ENCODE measurements at places on chromosomes 4 and X. TPM values are rescaled to one million over a fixed set of nuclear protein-coding genes. Genes with fewer than 3 reads are reported as not detected.

DNA sequence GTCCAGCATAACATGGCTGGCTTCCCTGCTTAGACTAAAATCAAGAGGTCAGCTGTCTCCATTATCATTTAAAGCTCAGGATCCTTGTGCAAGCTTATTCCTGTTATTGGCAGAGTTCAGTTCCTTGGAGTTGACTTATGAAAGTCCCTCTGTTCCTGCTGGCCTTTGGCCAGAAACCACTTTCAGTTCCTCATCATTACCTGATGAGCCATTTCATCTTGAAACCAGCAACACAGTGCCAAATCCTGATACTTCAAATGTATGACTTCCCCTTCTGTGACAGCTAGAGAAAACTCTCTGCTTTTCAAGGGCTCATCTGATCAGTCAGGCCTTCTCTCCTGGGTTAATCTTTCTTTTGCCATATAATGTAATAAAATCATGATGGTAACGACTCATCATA is 110.6 kb upstream of the FSTL5 start:
- H3K27me3 ChIP-seq: no peaks in the 10 kb centered on the region
- no peaks in the 10 kb centered on the region for H3K36me3 ChIP-seq
- H3K4me3 ChIP-seq: no peak overlapping the region
- no peaks in the 10 kb centered on the region for H3K4me1 ChIP-seq

- peaks cover 27% of the 10 kb centered on the region for H3K4me1 ChIP-seq
- no peaks in the 10 kb centered on the region for H3K27me3 ChIP-seq
Observed at GRCh38 chrX:19678941-19679340, 163.6 kb upstream of the MAP3K15 start.

DNA sequence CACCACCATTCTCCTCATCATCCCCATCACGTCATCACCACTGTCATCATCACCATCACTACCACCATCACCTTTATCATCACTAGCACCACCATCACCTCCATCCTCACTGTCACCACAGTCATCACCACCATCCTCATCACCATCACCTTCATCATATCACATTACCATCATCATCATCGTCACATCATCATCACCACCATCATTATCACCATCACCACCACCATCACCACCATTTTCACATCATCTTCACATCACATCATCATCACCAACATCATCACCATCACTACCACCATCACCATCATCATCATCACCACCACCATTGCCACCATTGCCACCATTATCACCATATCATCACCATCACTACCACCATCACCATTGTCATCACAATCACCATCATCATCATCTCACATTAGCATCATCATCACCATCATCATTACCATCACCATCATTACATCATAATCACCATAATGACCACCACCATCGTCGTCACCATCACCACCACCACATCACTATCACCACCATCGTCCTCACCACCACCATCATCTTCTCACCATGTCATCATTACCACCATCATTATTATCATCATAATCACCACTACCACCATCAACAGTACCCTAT is 46.3 kb upstream of the NKX1-1 start:
- peaks cover 28% of the 10 kb centered on the region for H3K36me3 ChIP-seq
- no peak for DNase-seq
- peaks cover 8% of the 10 kb centered on the region for H3K4me1 ChIP-seq
- no peak overlapping the region for H3K27ac ChIP-seq

GRCh38 chrX:71181558-71181909 is 36.9 kb downstream of the NLGN3 start:
- H3K36me3 ChIP-seq: no peaks in the 10 kb centered on the region
- H3K4me3 ChIP-seq: peak overlapping the region; percentile 73
- DNase-seq: no peak
- H3K27ac ChIP-seq: peak overlapping the region; percentile 98

GRCh38 chr4:81472281-81473182 is 825 bp upstream of the RASGEF1B start:
- no peaks in the 10 kb centered on the region for H3K36me3 ChIP-seq
- peaks cover 30% of the 10 kb centered on the region for H3K4me1 ChIP-seq
- H3K27ac ChIP-seq: peak overlapping the region; percentile 76
- peak; percentile 21 for DNase-seq

- no peak for DNase-seq
- peaks cover 4% of the 10 kb centered on the region for H3K36me3 ChIP-seq
- no peak overlapping the region for H3K27ac ChIP-seq
- H3K4me1 ChIP-seq: peaks cover 5% of the 10 kb centered on the region
- no peaks in the 10 kb centered on the region for H3K27me3 ChIP-seq
Observed at GRCh38 chrX:111123125-111123524, 27.1 kb downstream of the PAK3 start.

GRCh38 chr4:126592088-126592487 is 1040.7 kb upstream of the INTU start:
- no peaks in the 10 kb centered on the region for H3K4me1 ChIP-seq
- H3K36me3 ChIP-seq: no peaks in the 10 kb centered on the region
- DNase-seq: no peak
- no peak overlapping the region for H3K4me3 ChIP-seq
- H3K27me3 ChIP-seq: no peaks in the 10 kb centered on the region

- H3K27ac ChIP-seq: no peak overlapping the region
- H3K4me1 ChIP-seq: peaks cover 9% of the 10 kb centered on the region
- peak; percentile 66 for DNase-seq
- peaks cover 3% of the 10 kb centered on the region for H3K36me3 ChIP-seq
- H3K4me3 ChIP-seq: no peak overlapping the region
Observed at GRCh38 chr4:22129454-22130029, 181.0 kb upstream of the KCNIP4 start.

GRCh38 chrX:122586831-122587230 is 597.2 kb upstream of the GRIA3 start:
- H3K27me3 ChIP-seq: no peaks in the 10 kb centered on the region
- no peak for DNase-seq
- no peaks in the 10 kb centered on the region for H3K36me3 ChIP-seq
- H3K4me1 ChIP-seq: peaks cover 13% of the 10 kb centered on the region
- no peak overlapping the region for H3K27ac ChIP-seq
- no peak overlapping the region for H3K4me3 ChIP-seq

Gene EDA2R
- total RNA-seq: 11.9 TPM

Gene PABPC1L2B
- total RNA-seq: 1.7 TPM

GRCh38 chr4:22463179-22463578 is 52.7 kb downstream of the ADGRA3 start:
- no peak overlapping the region for H3K27ac ChIP-seq
- DNase-seq: peak; percentile 33
- H3K27me3 ChIP-seq: no peaks in the 10 kb centered on the region
- no peak overlapping the region for H3K4me3 ChIP-seq
- peaks cover 37% of the 10 kb centered on the region for H3K4me1 ChIP-seq

DNA sequence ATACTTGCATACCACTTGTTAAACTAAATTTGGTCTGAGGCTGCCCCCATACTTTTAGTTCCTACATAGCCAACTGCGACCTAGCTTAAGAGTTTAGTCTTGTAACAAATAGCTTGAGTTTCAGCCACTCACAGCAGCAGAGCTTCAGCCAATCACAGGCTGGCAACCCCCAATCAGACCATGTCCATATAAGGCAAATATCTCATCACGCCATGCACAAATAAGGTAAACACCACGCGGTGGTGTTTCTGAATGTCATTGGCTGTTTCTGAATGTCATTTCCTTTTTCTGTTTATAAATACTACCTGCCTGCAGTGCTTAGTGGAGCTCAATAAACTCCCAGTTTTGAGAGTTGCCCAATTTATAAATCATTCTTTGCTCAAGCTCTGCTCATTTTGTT is 143.1 kb upstream of the MAD2L1 start:
- no peak overlapping the region for H3K4me3 ChIP-seq
- no peaks in the 10 kb centered on the region for H3K4me1 ChIP-seq
- no peak overlapping the region for H3K27ac ChIP-seq
- no peak for DNase-seq
- H3K36me3 ChIP-seq: no peaks in the 10 kb centered on the region
- H3K27me3 ChIP-seq: no peaks in the 10 kb centered on the region

Gene HSD17B13
- total RNA-seq: 0.25 TPM

DNA sequence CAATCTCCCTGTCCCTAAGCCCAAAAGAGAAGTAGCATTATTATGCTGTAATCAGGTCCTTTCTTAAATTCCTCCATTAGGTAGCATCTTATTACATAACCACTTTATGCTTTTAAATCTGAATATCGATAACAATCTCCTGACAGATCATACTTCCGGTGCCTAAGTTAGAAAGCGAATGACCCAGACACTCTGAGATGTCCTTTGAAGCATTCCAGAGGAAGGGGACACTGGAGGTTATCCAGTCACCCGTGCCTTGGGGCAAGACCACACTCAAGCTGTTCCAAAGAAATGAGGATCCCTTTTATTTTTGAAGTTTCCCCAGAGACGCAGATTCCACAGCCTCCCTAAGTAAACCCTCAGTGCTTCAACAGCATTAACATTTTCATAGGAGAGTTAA is 125.7 kb downstream of the PALLD start:
- no peaks in the 10 kb centered on the region for H3K36me3 ChIP-seq
- H3K4me1 ChIP-seq: peaks cover 19% of the 10 kb centered on the region
- no peaks in the 10 kb centered on the region for H3K27me3 ChIP-seq
- H3K27ac ChIP-seq: no peak overlapping the region

DNA sequence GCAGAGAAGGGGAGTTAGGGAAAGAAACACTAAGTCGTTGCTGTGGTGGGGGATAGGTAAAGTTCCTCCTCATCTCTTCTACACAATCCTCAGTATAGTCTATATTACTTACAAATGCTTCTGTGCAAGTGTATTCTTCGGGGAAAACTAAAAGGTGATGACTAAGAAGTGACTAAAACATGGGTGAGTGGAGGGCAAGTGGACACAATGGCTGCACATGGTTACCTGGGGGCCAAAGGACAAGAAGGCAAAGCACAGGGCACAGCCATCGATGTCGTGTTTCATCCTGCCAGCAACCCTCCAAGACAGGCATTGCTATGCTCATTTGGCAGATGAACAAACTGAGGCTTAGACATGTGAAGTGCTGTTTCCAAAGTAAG is 35.5 kb upstream of the CCKAR start:
- no peak overlapping the region for H3K27ac ChIP-seq
- no peaks in the 10 kb centered on the region for H3K36me3 ChIP-seq
- no peaks in the 10 kb centered on the region for H3K27me3 ChIP-seq
- DNase-seq: no peak
- H3K4me1 ChIP-seq: peaks cover 14% of the 10 kb centered on the region
- H3K4me3 ChIP-seq: no peak overlapping the region

DNA sequence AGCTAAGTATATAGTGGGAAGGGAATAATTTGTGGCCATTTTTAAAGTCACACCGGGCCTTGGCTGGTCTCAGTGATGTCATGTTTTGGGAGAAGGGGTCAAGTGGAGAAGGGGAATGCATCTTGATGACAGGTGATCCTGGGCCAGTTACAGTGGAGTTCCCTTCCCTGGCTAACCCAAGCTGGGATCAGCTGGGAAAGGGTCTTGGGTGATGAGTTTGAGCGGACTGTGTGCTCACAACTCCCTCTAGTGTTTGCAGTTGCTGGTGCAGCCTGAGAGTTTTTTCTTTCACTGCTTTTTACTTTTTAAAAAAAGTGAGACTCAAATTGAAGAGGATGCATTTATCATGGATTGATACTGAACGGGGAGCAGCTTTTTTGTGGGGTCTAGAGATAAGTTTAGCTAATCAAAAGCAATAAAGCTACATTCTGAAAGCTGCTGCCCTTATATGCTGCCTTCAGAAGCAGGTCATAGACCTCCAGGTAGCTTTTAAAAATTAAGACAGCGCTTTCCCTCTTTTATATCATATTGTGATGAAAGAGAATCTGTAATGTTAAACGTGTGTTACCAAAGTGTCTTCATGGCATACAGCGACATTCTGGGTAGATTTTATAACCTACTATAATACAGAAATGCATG is 164.7 kb downstream of the DCLK2 start:
- no peak overlapping the region for H3K4me3 ChIP-seq
- H3K36me3 ChIP-seq: no peaks in the 10 kb centered on the region
- H3K27me3 ChIP-seq: no peaks in the 10 kb centered on the region
- peak; percentile 61 for DNase-seq
- no peak overlapping the region for H3K27ac ChIP-seq
- H3K4me1 ChIP-seq: peaks cover 42% of the 10 kb centered on the region

- H3K27me3 ChIP-seq: no peaks in the 10 kb centered on the region
- DNase-seq: no peak
- H3K36me3 ChIP-seq: no peaks in the 10 kb centered on the region
- H3K27ac ChIP-seq: no peak overlapping the region
Observed at GRCh38 chrX:96838537-96838936, 45.2 kb upstream of the RPA4 start.

DNA sequence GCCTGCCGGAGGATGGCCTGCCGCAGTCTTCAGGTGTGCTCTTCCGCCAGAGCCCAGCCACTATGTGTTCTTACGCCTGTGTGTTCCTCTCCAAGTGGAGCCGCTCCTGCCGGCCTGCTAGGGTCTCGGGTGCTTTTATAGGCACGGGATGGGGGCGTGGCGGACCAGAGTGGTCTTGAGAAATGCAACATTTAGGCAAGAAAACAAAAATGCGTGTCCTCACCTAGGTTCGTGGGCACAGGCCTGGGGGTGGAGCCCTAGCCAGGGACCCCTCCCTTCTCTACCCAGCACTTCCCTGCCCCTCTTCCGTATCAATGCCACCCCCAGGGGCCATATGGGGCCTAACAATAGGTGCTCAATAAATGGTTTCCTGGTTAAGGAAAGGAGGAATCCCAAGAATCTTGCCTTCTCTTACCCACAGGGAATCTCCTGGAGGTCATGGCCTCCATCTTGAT is 34.4 kb upstream of the LRBA start:
- peaks cover 24% of the 10 kb centered on the region for H3K4me1 ChIP-seq
- peak overlapping the region; percentile 67 for H3K4me3 ChIP-seq
- no peaks in the 10 kb centered on the region for H3K36me3 ChIP-seq
- DNase-seq: peak; percentile 75
- H3K27me3 ChIP-seq: no peaks in the 10 kb centered on the region

Gene TMSB15A
- total RNA-seq: 49.4 TPM

Gene F8A2
- total RNA-seq: not detected

Gene GC
- 1.9 TPM for total RNA-seq

Gene GNRHR
- not detected for total RNA-seq

DNA sequence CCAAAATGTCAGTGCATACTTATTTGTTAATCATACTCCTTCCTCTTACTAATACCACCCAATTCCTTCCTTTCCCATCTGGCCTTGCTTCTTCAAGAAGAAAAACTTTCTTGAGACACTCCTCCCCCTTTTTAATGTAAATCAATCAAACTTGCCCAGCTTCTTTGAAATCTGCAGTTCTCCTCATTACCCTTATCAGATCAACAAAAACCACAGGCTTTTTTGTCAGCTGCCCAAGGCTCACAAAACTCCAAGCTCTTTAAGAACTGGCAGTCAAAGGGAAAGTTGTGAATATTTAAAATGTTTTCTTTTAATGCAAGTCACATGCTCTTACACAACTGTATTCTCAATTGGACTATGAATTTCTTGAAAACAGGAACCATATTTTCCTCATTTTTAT is 11.3 kb upstream of the MYOZ2 start:
- no peaks in the 10 kb centered on the region for H3K36me3 ChIP-seq
- H3K27me3 ChIP-seq: no peaks in the 10 kb centered on the region
- H3K4me1 ChIP-seq: peaks cover 20% of the 10 kb centered on the region
- no peak for DNase-seq

- peaks cover 19% of the 10 kb centered on the region for H3K4me1 ChIP-seq
- no peak overlapping the region for H3K4me3 ChIP-seq
- H3K27me3 ChIP-seq: no peaks in the 10 kb centered on the region
Observed at GRCh38 chr4:71275004-71275403, 63.8 kb upstream of the SLC4A4 start.
